ENCODE measurements at places on chromosomes 1 and 21. TPM values are rescaled to one million over a fixed set of nuclear protein-coding genes. Genes with fewer than 3 reads are reported as not detected.

Gene SPATA1
- total RNA-seq = 1.6 TPM

Gene HSD3B1
- total RNA-seq = 0.32 TPM

Gene PODN
- 29.4 TPM for total RNA-seq

Gene VSIG8
- not detected for total RNA-seq

Gene MIXL1
- total RNA-seq = not detected

Gene ADORA1
- 1.3 TPM for total RNA-seq

Gene VASH2
- total RNA-seq = not detected

Gene SPRR5
- total RNA-seq = not detected

GRCh38 chr1:101914473-101915242 is 82.1 kb downstream of the OLFM3 start:
- no peak overlapping the region for H3K27ac ChIP-seq
- H3K4me3 ChIP-seq = no peak overlapping the region
- DNase-seq = no peak

DNA sequence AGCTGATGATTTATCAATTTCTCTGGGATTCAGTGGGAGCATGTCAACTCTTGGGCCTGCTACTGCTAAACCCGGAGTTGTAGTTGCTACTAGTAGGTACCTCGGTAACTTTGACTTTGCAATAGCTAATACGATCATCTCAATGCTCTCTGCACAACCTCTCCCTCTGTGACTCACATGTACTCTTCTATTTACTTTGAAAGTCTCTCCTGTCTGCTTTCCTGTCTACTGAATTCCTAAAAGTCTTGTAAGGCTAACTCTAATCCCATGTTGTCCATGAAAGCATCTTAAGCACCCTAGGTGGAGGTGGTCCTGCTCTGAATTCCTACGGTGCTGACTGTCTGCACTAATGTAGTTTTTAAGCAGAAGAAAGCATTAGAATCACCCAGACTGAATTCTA is 29.3 kb downstream of the SLC9C2 start:
- H3K27ac ChIP-seq = no peak overlapping the region
- no peaks in the 10 kb centered on the region for H3K36me3 ChIP-seq
- no peak for DNase-seq

- H3K4me1 ChIP-seq = no peaks in the 10 kb centered on the region
- no peaks in the 10 kb centered on the region for H3K36me3 ChIP-seq
- H3K27me3 ChIP-seq = no peaks in the 10 kb centered on the region
- no peak overlapping the region for H3K4me3 ChIP-seq
These were observed 15.2 kb downstream of the RGS4 start for GRCh38 chr1:163084330-163084729.

DNA sequence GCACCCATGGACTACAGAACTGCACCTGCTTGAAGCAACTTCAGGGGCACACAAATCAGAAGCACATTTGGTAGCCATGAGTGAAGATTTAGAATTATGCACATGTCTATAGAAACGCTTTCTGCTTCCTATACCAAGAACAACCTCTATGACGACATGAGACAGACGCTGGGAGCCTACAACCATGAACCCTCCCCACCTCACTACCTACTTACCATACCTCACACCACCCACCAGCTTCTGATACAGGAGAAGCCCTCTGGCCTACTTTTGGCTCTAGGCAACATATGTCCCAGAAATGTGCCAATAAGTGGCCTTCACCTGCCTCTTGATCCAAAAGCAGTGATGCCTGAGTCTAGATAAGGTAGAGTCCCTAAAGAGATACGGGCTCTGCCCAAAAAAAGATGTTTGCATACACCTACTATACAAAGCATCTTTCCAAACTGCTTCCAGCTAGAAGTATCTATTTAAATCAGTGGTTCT is 58.5 kb downstream of the SLC45A1 start:
- H3K4me1 ChIP-seq = peaks cover 44% of the 10 kb centered on the region
- H3K27ac ChIP-seq = peak overlapping the region; percentile 62
- H3K36me3 ChIP-seq = no peaks in the 10 kb centered on the region
- H3K27me3 ChIP-seq = no peaks in the 10 kb centered on the region
- H3K4me3 ChIP-seq = no peak overlapping the region

GRCh38 chr1:41151846-41152245 is 90.3 kb downstream of the SCMH1 start:
- peaks cover 40% of the 10 kb centered on the region for H3K4me1 ChIP-seq
- no peaks in the 10 kb centered on the region for H3K36me3 ChIP-seq
- no peak overlapping the region for H3K4me3 ChIP-seq
- no peaks in the 10 kb centered on the region for H3K27me3 ChIP-seq
- DNase-seq = no peak

- DNase-seq = peak; percentile 31
- no peaks in the 10 kb centered on the region for H3K4me1 ChIP-seq
- H3K4me3 ChIP-seq = no peak overlapping the region
- peaks cover 4% of the 10 kb centered on the region for H3K27me3 ChIP-seq
These were observed 17.9 kb downstream of the CLDN14 start for GRCh38 chr21:36461918-36462486.

DNA sequence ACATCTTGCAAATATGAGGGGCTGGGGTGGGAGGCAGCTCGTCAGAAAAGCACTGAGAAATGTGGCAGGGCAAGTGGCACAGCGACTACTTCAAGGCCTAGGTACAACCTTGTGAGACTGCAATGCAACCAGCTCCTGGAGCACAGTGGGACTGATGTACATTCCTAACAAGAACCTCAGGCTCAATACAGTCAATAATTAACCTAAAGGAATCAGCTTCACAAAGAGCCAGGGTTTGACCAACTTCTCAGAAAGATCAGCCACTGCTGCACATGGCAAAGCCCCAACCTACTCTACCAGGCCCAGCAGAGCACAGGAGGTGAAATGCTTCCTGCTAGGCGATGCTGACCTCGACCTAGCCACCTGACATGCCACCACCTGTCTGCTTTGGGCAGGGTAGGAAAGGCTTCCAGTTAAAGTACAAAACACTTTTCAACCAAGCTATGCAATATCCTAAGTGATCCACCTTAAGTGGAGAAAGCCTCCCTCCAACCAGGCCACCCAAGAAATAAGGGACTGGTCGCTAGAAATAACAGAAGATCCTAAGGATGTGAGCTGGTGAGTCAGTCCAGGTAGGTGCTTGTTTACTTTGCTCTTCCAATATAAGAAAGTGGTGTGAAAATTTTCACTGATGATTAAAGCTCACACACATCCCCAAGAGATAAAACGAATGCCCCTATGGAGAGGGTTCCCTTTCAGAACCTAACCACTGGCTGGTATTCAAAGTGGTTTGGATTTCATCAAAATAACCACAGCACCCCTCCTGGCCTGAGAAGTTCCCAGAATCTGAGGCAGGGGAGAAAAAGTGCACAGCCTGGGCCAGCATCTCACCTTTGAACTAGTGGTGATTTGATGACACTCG is 2.1 kb downstream of the RIPK4 start:
- H3K27me3 ChIP-seq = peaks cover 94% of the 10 kb centered on the region
- no peak overlapping the region for H3K27ac ChIP-seq
- H3K4me3 ChIP-seq = peak overlapping the region; percentile 60
- H3K36me3 ChIP-seq = no peaks in the 10 kb centered on the region
- peaks cover 59% of the 10 kb centered on the region for H3K4me1 ChIP-seq

DNA sequence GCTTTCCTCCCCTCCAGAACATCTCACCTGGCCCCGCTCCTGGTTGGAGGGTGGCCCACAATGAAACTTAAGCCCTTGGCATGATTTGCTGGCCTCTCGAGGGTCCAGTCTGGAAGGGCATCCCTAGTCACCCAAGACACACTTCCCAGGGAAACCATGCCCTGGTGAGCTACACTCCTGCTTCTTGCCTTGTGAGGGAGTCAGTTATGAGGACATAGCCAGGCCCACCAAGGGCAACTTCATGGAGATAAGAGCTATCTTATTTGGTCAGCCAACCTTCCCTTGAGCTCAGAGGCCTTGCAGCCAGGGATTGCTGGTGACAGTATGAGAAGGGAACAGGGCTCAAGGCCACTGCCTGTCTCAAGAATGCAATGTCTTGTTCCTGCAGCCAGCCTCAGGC is 9.7 kb downstream of the TNR start:
- no peak overlapping the region for H3K27ac ChIP-seq
- no peaks in the 10 kb centered on the region for H3K36me3 ChIP-seq
- no peaks in the 10 kb centered on the region for H3K4me1 ChIP-seq
- no peaks in the 10 kb centered on the region for H3K27me3 ChIP-seq
- DNase-seq = no peak

DNA sequence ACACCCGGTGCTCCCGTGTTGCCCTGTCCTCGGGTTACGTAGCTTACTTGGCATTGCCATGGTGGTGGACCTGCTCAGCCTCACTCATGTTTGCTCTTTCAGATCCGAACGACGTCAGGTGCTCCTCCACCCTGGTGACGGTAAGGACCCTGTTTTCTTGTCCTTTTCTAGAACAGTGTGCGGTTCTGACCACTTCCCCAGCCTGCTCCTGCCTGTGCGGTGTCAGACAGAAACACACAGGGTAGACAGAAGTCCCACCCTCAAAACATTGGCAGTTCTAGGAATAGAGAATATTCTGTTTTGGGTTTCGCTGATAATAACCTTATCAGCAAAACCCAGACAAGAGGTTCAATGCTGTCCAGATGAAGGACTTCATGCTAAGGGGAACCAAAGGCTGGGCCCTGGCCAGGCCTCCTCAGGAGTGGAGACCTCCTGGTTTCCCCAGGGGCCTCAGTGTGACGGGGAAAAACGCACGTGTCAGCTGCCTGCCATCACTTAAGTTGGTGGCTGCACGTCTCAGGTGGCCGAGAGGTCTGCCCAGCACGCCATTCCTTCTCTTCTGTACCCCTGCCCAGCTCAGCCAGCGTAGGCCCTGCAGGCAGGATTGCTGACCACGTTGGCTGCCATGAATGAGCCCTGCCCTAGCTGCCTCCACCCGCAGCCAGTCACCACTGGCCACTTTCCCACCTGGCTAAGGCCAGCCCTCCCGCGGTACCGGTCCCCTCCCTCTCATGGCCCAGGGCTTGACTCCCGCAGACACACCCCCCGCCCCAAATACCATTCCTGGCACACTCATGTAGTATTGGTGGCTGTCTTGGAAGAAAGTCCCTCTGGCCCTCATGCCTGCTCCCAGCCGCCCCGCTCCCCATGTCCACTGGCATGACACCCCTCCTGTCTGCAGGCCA is 33.6 kb downstream of the SLC37A1 start:
- no peak overlapping the region for H3K4me3 ChIP-seq
- DNase-seq = no peak
- peaks cover 4% of the 10 kb centered on the region for H3K4me1 ChIP-seq
- H3K27me3 ChIP-seq = no peaks in the 10 kb centered on the region

- H3K27me3 ChIP-seq = no peaks in the 10 kb centered on the region
- no peak for DNase-seq
- H3K27ac ChIP-seq = no peak overlapping the region
- no peaks in the 10 kb centered on the region for H3K4me1 ChIP-seq
- no peaks in the 10 kb centered on the region for H3K36me3 ChIP-seq
- no peak overlapping the region for H3K4me3 ChIP-seq
These were observed 109.2 kb upstream of the SERTAD4 start for GRCh38 chr1:210123383-210123782.

DNA sequence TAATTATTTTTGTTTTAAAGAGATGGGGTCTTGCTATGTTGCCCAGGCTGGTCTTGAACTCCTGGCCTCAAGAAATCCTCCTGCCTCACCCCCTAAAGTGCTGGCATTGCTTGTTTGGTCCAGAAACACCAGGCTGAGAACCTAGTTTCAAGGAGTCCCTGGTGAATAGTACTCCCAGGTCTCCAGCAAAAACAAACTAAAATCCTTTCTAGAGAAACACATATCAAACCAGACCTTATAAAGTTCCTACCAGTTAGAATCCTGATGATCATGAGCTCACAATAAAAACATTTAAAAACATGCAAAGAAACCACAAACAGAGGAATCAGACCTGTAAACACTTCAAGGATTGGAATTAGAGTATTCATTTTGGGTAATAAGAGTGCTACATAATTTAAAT is 34.4 kb upstream of the PADI1 start:
- no peaks in the 10 kb centered on the region for H3K36me3 ChIP-seq
- H3K27me3 ChIP-seq = peaks cover 17% of the 10 kb centered on the region
- DNase-seq = no peak

GRCh38 chr1:20698195-20698910 is 19.5 kb downstream of the KIF17 start:
- no peak overlapping the region for H3K27ac ChIP-seq
- no peaks in the 10 kb centered on the region for H3K27me3 ChIP-seq
- H3K36me3 ChIP-seq = no peaks in the 10 kb centered on the region
- H3K4me3 ChIP-seq = no peak overlapping the region
- DNase-seq = no peak

DNA sequence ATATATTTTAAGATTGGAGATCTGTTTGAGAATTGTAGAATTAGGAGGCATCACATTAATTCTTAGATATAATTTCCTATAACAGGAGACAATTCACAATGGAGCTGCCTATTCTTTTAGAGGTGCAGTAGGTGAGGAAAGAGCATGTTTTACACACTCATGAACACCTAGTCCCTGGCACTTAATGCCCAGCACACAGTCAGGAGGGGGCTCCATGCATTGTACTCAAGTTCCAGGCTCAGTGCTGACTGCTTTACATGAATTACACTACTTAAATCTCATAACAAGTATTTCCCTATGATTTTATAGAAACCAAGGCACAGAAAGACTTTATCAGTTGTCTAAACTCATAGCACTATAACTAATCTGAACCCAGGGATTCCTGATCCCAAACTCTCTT is 360 bp upstream of the GBP3 start:
- peak overlapping the region; percentile 91 for H3K27ac ChIP-seq
- no peaks in the 10 kb centered on the region for H3K36me3 ChIP-seq

GRCh38 chr21:36246080-36246631 is 73.8 kb upstream of the MORC3 start:
- peaks cover 9% of the 10 kb centered on the region for H3K4me1 ChIP-seq
- H3K27me3 ChIP-seq = no peaks in the 10 kb centered on the region
- H3K36me3 ChIP-seq = peaks cover 24% of the 10 kb centered on the region
- DNase-seq = peak; percentile 24

GRCh38 chr1:218494449-218494852 is 149.3 kb downstream of the TGFB2 start:
- no peak overlapping the region for H3K4me3 ChIP-seq
- peaks cover 13% of the 10 kb centered on the region for H3K4me1 ChIP-seq
- no peak overlapping the region for H3K27ac ChIP-seq
- no peaks in the 10 kb centered on the region for H3K36me3 ChIP-seq
- H3K27me3 ChIP-seq = no peaks in the 10 kb centered on the region

GRCh38 chr1:228291906-228292608 is 84.2 kb downstream of the OBSCN start:
- DNase-seq = no peak
- no peak overlapping the region for H3K4me3 ChIP-seq
- H3K36me3 ChIP-seq = no peaks in the 10 kb centered on the region
- H3K27me3 ChIP-seq = no peaks in the 10 kb centered on the region
- no peaks in the 10 kb centered on the region for H3K4me1 ChIP-seq
- H3K27ac ChIP-seq = no peak overlapping the region

GRCh38 chr21:44758781-44759627 is 42.6 kb downstream of the UBE2G2 start:
- H3K36me3 ChIP-seq = no peaks in the 10 kb centered on the region
- peaks cover 8% of the 10 kb centered on the region for H3K4me1 ChIP-seq
- DNase-seq = no peak
- H3K4me3 ChIP-seq = no peak overlapping the region
- H3K27me3 ChIP-seq = no peaks in the 10 kb centered on the region

GRCh38 chr1:185104083-185104482 is 52.7 kb downstream of the TRMT1L start:
- H3K27ac ChIP-seq = no peak overlapping the region
- no peaks in the 10 kb centered on the region for H3K27me3 ChIP-seq
- peak; percentile 46 for DNase-seq
- no peaks in the 10 kb centered on the region for H3K4me1 ChIP-seq
- no peak overlapping the region for H3K4me3 ChIP-seq

Data from transverse colon (tissue), 4 donors.